NCI-H774 (cell line): ENCODE measurements at places on chromosomes 11 and 22.

DNA sequence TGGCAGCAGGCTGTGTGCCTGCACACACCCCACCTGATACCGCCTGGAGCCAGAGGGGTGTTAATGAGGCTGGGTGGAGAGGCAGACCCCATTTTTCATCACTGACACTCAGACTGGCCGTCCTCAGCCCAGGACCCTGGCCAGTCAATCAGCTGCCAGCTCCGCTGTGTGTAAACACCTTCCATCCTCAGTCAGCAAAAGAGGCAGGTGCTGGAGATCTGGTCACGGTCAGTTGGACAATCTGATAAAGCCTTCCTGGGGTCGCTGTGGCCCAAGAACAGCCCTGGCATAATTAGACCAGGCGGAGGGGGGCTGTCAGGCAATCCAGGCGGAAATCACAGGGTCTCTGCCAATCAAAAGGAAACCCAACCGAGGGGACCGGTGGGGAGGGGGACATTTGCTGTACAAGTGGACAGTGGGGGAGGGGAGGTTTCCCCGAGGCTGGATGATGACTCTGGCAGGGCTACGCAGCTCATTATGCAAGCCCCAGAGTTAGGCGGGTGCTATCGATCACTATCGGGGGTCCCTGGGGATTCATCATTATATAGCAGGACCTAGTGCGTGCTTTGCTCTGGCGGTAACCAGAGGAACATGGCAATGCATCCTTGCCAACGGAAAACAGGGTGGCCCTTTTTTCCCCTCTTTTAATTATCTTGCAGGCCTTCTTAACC lies 72.9 kb downstream of the ABTB2 start:
- peak; percentile 75 for DNase-seq

DNA sequence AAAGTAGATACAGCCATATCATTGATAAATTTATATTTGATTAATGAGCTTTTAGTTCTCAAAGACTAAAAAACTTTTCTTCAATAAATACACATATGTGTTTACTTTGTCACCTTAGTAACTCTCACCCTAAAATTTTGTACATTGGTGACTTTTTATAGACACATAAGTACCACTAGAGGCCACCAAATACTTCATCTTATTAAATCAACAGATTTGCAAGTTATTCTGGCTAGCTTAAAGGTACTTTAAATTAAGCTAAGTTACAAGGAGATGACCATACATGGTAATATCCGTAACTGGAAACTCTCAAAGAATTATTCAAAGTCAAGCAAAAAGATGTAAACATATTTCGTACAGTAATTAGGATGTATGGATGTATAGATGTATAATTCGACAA lies 112.2 kb downstream of the SBF2 start:
- no peak for DNase-seq

DNA sequence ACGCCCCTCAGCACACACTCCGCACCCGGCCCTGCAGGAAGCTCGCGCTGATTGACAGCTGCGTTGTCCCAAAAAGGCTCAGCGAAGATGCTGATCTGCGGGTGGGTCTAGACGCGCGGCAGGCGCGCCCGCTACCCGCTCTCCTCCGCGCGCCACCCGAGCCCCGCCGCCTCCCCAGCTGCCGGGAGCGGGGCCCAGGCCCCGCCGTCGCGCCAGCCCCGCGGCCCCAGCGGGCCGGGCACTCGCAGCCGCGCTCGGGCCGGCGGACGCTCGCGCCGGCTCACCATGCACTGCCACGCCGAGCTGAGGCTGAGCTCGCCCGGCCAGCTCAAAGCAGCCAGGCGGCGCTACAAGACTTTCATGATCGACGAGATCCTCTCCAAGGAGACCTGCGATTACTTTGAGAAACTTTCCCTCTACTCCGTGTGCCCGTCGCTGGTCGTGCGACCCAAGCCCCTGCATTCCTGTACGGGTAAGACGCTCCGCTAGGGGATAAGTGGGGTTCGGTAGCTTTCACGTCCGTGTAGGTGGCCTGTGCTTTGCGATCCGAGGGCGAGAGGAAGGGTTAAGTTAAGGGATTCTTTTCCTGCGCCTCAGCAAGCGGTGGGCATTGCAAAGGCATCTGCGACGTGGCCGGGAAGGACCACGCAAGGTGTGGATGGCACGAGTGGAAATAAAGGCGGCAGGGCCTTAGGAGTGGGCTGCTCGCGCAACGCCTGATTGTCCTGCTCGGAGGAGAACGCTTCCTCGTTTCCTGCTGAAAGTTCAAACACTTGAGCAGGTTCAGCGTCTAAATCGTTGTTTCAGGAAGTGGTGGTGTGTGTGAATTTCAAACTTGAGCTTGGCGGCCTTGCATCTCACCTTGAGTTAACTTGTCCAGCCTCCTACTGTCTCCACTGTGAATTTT lies at the start of gene BARX2:
BARX2 (plus strand) TSS at position 98 of the 907 bp plus-strand sequence; CDS start at position 286, 188 bp downstream.
- DNase-seq: peak; percentile 59

DNA sequence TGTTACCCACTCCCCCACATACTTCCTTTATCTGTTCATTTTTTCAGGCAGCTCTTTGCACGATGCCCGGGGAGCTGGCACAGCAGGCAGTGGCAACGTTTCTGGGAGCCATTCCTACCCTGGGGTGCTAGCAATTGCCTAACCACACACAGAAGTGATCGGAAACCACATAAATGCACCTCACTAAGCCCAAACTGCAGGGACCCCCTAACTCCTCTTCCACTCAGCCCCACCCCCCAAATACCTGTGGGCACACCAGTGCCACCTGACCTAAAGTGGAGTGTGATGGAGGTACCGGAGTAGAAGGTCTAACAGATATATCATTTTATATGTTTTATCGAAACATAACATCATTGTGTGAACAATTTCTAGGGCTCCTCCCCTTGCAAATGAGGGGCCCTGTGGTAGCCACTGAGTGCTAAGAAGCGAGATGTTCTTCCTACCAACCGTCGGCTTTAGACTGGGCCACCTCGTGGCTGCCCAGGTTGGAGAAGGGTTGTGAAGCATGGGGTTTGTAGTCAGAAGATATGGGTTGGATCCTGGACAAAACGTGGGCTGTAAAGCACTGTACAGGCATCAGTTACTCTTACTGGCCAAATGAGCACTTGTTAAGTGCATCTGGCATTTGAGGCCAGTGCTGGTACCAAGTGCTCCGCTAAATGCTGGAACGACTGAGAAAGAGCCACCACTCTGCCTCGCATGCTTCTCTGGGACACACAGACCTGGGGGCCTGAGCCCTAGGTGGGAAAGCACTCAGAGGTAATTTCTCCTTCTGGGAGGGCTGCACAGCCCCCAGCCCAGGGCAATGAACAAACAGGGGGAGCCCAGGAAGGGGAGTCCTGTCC lies 2.8 kb downstream of the MRGPRD start:
- DNase-seq: no peak

- no peak for DNase-seq
Measured at GRCh38 chr11:96964661-96965060, 574.8 kb downstream of the JRKL start.

- DNase-seq: no peak
Measured at GRCh38 chr11:82494988-82495432, 238.7 kb downstream of the FAM181B start.

DNA sequence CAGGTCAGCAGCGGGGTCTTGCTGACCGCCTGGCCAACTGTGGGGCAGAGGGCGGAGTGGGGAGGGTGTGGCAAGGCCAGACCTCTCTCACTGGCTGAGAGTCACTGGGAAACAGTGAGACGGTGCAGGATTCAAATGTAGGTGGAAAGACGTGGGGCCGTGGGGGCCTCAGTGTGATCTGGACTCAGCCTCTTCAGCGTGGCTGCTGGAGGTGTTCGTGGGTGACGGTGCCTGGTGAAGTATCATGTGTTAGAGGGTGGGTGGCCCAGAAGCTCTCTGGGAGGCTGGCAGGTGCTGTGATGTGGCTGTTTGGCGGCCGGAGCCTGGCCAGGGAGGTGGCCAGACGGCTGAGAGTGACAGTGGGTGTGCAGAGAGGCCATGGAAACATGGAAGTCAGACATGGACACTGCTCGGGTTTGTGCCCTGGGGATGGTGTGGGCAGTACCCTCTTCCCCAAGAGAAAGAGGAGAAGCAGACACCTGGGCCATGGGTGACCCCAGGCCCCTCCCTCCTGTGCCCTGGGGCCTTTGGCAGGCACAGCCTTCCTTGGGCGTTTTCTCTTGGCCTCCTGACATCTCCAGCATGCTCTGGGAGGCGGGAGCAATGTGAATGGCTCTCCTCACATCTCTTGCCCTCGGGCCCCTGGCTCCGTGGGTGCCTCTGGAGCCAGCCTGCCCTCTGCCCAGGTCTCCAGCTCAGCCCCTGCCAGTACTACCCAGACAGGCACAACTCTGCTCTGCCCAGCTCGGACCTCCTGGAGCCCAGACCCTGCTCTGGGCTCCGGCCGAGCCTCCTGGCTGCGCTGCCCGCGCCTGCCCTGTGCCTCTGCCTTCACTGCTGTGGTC lies 10.1 kb upstream of the ACR start:
- DNase-seq: no peak

- DNase-seq: no peak
Measured at GRCh38 chr11:77497368-77497767, 23.5 kb upstream of the PAK1 start.

DNA sequence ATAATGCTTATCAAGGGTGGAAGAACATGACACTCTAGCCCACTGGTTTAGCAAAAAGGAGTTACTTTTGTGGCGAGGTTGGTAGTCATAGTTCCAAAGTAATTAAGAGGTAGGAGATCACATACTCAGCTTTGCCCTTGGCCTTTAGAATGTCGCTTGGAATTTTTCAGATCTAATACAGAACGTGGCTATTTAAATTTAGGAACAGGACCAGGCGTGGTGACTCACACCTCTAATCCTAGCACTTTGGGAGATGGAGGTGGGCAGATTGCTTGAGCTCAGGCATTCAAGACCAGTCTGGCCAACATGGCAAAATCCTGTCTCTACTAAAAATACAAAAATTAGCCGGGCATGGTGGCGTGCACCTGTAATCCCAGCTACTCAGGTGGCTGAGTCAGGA lies 26.1 kb upstream of the ZNRF3 start:
- no peak for DNase-seq

DNA sequence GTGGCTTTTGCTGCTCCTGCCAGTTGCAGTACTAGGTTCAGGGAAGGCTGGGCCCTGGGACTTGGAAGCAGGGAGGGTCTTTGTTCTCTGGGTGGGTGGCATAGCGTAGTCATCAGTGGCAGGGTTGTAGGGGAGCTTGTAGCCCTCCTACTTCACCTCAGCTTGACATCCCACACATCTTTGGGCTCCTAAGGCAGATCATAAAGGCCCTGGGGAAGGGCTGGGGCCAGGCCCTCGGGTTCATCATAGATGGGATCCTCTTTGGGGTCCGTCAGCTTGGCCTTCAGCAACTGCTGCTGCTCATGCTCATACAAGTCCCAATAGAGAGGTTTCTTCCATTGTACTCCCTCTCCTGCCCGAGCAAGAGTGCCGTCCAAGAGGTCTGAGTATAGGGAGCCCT lies 6.0 kb upstream of the PHOX2A start:
- DNase-seq: no peak

DNA sequence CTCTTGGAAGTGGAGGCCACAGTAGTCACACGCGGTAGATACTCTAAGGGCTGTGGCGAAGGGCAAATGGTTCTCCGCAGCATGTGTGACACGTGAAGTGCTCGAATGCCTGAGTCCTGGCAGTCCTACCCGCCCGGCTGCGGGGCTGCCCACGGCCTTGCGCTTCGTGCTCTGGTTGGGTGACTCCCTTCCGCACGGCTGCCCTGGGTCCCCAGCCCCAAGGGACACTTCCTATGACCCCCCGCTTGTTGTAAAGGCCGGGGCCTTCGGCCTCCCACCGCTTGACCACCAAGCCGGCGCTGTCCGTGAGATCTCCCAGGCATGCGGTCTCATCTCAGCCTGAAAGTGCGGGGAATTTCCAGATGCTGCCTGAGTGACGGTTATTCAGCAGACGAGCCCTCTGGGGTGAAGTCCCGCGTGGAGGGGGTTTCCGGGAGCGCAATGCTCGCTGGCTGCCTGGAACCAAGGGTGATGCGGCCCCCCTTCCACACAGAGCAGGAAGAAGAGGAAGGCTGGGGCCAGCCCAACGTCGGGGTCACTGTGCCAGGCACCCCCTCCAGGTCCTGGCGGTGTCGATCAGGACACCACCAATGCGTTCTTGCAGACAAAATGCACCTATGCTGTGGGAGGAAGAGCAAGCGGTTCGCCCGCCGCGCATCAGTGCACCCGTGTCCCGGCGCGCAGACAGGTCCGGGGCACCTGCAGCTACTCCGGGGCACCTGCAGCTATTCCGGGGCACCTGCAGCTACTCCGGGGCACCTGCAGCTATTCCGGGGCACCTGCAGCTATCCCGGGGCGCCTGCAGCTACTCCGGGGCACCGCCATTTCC lies 171.2 kb downstream of the OPCML start:
- no peak for DNase-seq

DNA sequence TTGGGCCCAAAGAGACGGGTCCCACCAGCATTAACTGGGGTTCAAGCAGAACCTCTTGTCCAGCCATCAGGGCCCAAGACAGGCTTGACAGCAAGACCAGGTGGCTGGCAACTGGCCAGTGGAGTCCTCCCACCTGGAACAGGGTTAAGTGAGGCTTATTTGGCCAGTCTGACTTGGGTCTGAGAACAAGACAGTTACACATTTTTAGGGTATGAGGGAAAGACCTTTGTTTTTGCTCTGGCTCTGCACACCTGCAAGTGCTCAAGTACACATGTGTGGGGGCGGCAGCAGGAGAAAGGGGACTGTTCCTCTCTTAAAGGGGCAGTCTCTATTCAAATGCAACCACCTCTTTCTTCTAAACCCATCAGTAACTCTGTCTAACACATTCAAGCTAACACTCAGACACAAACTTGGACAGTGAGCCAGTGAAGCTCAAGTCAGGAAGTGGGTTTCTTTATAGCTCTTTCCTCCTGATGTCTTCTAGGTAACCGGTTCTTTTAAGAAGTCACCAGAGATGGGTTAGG lies 116.2 kb downstream of the ETS1 start:
- no peak for DNase-seq

- no peak for DNase-seq
Measured at GRCh38 chr11:67608486-67608885, 1.8 kb downstream of the NDUFV1 start.

DNA sequence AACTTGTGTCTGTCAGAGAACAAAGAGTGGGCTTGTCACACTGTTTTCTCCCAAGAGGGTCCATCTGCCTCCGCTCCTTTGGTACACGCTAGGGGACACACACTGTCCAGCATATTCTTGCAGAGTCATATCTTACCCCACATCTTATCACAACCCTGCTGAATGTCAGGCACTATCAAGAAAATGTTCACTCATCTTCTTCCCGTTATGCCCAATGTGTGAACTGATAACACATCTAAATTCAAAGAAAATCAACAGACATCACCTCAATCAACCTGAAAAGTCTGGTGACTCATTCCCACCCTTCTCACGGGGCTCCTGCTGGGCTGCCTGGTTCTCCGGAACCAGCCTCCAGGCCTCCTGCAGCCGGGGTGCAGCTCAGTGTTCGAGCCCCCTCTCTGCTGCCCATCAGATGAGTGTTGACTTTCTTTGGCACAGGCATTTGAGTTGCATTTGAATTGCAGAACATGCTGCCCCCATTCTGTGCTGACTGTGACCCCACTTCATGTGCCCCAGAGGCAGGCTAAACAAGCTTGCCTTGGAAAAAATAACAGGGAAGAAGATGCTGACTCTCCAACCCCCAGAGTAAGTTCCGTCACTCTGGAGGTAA lies 19.4 kb downstream of the GRAP2 start:
- no peak for DNase-seq
